ENCODE measurements at places on chromosomes 4 and X.

DNA sequence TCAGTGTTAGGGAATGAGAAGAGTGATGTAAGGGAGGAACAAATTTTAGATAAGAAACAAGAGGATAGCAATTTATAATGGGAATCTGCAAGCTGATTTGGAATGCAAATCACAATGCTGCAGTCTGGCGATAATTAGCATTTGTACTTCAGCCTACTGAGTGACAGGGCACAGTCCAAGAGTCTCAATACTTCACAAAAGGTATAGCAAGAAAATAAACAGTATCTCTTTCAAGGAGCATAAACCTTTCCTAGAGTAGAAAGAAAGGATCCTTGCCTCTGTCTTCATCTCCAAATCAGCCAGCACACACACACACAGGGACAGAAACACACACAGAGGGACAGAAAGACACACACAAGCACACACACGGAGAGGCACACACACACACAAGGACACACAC is 1.1 kb upstream of the GPM6A start:
- no peak for DNase-seq

DNA sequence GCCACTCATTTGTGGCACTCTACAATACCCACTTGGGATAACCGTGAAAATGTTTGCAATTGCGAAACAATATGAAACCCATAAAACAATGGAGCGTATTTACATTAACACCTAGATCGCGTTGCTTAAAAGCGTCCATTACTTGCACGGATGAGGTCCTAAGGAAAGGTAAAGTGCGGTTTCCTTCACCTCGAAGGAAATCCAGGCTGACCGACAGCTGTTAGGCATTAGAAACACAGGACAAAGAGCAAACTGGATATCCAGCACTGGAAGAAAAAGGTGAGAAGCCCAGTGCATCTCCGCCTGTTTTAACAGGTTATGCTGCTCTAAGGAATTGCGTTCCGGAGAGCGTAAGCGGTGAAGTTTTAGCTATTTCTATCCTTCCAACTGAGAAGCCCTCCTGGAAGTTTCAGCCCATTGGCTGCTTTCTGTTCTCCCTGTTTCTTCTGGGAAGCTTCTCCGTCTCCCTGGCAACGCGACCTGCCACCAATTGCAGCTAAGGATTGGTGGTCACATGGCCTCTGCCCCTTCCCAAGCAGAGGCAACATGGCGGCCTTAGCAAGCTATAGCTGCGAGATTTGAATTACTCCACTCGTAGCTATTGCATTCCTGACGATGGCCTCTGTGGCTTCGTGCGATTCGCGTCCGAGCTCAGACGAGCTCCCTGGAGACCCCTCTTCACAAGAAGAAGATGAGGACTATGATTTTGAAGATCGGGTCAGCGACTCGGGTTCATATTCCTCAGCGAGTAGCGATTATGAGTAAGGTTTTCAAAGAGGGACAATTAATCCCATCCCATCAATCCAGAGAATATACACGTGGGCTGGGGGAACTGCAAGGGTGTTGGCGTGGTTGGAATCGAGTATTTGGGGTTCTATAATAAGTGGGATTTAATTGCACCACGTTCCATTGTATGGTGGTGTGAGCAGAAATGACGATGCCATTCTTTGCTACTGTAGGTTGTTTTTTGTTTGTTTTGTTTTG is at the start of gene INTU:
Gene INTU, plus strand, starts transcription at position 538 of the 984 bp plus-strand sequence. Its CDS starts 78 bp downstream, at position 616.
- no peak for DNase-seq

- DNase-seq, result no peak
Measured at GRCh38 chr4:85681221-85681657, 206.3 kb downstream of the ARHGAP24 start.

GRCh38 chrX:49919617-49920016 is 2.8 kb upstream of the CLCN5 start:
- DNase-seq, result peak; percentile 22

- no peak for DNase-seq
Measured at GRCh38 chr4:83340692-83341343, 6.2 kb upstream of the HPSE start.

GRCh38 chrX:79117078-79117477 is 27.4 kb upstream of the GPR174 start:
- no peak for DNase-seq

DNA sequence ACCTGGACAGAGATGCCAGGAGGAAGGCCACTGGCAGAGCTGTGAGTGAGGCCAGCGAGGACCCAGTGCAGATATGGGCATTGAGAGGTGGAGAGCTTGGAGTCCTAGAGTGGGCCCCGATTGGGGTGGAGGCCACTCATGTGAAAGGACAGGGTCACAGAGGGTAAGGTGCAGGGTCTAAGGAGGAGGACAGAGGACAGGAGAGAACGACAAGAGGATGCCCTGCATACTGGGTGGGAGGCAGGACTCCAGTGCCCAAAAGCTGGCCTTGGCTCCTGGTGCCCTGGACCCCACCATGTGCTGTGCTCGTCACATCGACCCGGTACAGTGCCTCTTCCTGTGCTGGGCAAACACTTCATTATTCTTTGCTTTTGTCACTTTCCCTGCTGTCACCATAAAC is 66.7 kb downstream of the NAT8L start:
- DNase-seq, result no peak
